ENCODE measurements at places on chromosomes 16 and 17.

DNA sequence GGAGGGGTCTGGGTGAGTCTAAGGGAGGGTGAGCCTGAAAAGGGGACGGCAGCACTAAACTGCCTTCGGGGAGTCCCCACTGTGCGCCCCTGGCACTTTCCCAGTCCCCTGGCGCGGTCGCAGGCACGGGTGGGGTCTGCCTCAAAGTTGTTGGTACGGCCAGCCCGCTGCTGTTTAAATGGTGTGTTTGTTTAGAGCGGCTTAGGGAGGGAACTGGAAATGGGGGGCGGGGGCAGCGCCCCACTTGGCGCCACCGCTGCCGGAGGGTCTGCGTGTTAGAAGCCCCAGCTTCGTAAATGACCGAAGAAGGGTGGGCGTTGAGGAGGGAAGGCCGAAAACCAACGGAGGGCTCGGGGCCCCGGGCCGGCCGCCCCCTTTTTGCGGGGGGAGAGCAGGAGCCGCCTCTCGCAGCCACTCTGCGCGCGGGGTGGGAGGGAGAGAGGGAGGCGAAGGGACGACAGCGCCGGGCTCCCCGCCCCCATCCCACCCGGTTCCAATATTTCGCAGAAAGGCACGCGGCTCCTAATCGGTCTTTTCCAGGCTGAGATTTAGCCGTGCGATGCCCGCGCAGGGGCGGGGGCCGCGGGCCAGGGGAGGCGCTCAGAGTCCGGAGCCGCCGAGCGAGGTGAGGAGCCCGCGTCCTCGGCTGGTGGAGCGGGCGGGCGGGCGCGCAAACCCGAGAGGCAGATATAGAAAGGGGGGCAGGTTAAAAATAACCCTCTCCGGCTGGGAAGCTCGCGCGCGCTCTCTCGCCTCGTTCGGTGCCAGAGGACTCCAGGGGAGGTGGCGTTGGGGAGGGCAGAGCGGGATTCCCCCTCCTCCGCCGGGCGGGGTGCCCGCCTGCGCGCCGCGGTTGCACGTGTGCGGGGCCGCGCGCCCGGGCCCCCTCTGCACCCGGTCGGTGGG is 54.9 kb downstream of the SREBF1 start:
- peak; percentile 82 for DNase-seq

DNA sequence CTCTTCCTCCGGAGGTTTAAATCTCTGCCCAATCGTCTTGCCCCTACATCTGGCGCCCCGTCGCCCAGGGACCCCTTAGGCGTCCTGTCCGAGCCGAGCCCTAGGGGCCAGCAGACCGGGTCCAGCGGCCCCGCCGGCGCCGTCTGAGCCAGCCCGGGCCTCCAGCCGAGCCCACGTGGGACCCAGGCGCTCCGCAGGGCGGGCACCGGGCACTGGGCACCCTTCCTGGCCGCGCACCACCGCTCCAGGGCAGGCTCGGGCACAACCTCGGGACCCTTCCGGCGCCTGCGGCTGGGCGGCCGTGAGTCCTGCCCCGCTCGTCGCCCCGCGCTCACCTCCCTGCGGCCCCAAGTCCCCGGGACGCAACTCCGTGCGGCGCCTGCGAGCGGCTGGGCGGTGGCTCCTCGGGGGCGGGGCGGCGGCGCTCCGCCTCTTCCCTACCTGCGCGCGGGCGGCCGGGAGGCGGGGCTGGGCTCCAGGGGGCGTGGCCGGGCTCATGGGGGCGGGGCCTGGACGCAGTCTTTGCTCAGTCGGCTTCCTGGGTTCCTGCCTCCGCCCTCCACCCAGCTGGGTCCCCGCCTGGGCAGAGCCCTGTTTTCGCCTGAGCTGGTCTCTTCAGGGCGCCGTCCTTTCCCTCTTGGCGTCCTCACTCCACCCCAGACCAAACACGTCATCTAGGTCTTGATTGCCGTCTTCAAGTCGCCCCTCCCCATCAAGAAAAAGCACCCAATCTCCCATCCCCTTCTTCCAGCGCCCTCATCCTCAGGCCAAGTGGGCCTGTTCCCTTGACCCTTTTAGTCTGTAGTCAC is at the start of gene RHBDF2:
TSS of gene RHBDF2 (minus strand) at position 406 of the 809 bp plus-strand sequence. CDS start 19,899 bp downstream, outside the sequence.
- DNase-seq = peak; percentile 81

GRCh38 chr17:43810226-43810715 is 22.7 kb downstream of the MPP3 start:
- DNase-seq = peak; percentile 21

DNA sequence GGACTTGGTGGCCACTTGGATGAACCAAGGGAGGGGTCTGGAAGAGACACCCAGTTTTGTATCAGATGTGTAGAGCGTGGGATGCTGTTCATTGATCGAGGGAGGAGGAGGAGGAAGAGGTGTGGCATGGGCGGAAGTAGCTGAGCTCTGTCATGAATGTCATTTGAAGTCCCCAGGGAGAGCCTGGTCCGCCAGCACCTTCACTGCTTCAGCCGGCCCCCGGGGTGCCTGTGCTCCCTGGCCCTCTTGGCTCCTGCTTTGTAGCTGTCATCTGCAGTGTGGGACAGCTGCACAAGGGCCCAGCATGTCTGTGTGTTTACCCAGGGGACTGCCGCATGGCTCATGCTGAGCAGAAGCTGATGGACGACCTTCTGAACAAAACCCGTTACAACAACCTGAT is 75.4 kb upstream of the RBL2 start:
- no peak for DNase-seq

- no peak for DNase-seq
These were observed 15.0 kb downstream of the CUEDC1 start for GRCh38 chr17:57940231-57940630.

DNA sequence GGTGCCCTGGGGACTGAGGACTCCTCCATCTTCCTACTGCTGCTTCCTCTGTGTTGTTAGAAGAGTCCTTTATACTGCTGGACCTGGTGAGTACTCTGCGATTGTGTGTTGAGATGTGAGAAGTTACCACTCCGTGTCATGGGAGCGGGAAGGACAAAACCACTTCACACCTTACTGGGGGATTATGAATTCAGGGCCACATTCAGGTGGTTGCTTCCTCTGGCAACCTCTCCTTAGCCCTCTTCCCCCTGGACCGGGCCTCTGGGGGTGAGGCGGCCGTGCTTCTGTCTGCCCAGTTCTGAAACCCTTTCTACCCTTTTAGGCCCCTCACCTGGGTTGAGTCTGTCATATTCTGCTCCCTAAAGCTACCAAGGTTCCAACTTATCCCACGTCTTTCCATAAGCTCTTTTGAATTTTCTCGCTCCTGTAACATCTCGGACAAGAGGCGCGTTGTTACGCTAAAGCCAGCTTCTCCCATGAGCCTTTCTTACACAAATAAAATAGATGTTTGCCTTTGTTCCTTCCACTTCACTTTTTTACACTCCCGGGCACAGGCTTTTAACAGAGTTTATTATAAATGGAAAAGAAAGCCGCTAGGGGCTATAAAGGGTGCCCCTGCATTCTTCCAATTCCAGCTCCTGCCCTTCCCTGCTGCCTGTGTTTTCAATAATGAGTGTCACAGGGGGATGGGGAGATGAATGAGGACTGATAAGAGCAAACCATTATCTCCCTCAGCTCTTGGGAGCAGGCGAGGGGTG is 20.7 kb upstream of the CDH13 start:
- DNase-seq = peak; percentile 2

DNA sequence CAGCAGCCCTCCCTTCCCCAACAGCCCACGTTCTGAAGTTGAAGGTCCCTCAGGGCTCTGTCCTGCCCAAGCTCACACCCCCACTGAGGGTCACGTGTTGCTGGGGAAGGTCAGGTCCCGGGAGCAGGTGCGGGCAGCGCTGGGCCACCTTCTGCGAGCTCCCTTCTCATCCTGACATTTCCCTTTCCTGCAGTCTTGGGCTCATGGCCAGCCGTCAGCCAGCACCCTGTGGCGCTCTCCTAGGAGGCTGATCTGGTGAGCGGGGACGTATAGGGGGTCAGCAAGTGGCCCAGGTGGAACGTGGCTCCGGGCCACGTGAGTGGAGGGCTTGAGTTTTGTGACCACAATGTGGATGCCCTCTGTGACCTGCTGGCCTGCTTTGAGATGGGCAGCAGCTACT is 73.4 kb downstream of the RAP1GAP2 start:
- no peak for DNase-seq

GRCh38 chr17:63542218-63542545 is 8.1 kb upstream of the DCAF7 start:
- no peak for DNase-seq

DNA sequence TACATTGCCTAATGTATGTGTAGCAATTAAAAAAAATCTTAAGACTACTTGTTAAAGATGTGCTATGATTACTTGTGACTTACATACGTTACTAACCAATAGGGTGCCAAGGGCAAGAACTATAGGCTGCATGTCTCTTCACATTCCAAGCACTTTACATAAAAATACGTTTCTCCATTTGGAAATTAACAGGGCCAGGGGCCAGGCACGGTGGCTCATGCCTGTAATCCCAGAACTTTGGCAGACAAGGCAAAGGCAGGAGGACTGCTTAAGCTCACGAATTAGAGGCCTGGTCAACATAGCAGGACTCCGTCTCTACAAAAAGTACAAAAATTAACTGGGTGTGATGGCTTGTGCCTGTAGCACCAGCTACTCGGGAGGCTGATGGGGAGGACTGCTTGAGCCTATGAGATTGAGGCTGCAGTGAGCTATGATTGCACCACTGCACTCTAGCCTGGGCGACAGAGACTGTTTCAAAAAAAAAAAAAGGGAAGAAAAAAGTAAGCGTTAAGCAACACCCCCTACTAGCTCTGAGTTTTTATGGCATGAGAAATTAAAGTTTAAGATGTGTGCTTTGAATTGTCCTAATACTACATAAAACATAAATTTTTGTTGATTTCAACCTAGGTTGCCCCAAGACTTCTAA is 12.3 kb downstream of the PSMD12 start:
- peak; percentile 2 for DNase-seq

DNA sequence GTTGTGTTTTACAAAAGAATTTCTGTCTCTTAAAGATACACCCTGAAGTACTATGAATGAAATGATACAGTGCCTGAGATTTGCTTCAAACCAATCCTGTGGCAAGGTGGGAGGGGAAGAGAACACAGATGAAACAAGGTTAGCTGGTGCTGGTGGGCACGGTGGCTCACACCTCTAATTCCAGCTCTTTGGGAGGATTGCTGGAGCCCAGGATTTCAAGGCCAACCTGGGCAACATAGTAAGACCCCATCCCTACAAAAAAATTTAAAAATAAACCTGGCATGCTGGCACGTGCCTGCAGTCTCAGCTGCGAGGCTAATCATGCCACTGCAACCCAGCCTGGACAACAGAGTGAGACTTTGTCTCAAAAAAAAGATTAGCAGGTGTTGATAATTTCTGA is 67.3 kb upstream of the FA2H start:
- DNase-seq = no peak

GRCh38 chr17:66444031-66444430 is 141.6 kb downstream of the PRKCA start:
- DNase-seq = no peak

GRCh38 chr17:917391-917811 is 62.2 kb downstream of the NXN start:
- no peak for DNase-seq

GRCh38 chr17:6126768-6127167 is 56.6 kb downstream of the WSCD1 start:
- DNase-seq = no peak

DNA sequence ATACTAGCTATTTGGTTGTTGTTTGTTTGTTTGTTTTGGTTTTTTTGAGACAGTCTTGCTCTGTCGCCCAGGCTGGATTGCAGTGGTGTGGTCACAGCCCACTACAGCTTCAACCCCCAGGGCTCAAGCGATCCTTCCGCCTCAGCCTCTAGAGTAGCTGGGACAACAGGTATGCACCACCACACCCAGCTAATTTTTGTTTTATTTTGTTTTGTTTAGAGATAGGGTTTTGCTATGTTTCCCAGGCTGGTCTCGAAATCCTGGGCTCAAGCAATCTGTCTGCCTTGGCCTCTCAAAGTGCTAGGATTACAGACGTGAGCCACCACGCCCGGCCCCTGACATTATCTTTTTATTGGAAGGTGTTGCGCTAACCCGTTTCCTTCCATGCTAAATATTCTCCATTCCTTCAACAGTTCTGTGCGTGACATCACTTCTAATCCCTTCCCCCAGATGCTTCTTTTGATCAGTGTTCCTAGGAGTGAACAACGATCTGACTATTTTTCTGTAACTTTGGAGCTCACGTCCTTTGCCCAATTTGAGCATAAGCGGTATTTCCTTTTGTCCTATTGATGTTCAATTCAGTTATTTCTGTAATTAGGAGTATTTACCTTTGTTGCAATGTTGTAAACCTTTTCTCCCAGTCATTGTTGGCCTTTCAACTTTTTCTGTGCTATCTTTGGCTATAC is 30.2 kb upstream of the EMP2 start:
- peak; percentile 64 for DNase-seq

GRCh38 chr17:74309902-74310301 is 16.1 kb upstream of the KIF19 start:
- no peak for DNase-seq

- DNase-seq = no peak
These were observed 6.9 kb downstream of the CREBBP start for GRCh38 chr16:3873482-3874173.

GRCh38 chr16:11253995-11254912 is 1.8 kb downstream of the SOCS1 start:
- DNase-seq = no peak

DNA sequence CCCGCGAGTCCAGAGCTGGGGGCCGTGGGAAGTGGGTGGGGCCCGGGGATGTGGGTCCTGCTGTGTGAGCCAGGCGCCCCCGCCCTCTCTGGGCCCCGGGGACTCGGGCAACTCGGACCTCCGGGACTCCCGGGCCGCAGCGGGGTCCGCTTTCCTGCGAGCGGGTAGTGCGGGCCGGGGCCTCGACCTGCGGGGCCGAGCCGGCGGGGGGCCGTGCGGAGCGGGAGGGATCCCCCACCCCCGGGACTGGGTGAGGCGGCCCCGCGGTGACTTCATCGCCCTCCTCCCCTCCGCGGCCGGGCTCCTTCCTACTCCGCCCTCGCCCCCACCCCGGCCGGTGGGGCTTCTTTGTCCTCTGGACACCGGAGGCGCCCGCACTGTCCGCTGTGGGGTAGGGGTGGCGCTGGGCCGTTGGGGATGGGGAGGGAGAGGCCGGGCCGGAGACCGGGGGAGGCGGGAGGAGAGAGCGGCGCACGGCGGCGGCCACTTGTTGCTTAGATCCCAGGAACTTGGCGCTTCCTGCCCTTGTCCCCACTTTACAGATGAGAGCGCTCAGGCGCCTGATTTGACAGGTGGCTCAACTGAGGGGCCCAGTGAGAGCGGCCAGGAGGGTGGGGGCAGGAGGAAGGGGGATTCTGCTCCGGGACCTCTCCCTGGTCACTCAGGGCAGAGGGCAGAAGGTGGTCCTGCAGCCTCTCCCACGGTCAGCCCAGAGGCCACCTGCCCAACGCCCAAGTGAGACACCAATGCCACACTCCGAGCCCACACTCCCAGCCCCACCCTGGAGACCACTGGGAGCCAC is 874 bp downstream of the CMTM3 start:
- peak; percentile 59 for DNase-seq

DNA sequence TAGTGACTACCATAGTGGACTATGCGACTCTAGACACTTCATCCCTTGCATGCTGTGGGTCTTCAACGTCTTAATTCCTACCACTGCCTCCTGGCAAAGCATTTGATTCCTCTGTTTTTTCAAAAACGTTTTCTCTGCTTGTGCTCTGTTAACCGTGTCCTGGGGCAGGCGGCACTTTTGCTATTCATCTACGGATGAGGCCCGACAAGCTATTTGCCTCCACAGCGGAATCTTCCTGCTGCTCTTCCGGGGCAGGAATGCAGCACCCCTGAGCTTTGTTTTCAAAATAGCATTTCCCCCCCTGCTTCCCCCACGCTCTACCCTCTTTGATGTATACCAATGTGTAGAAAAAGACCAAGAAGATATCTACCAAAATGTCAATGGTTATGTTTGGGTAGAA is 39.8 kb upstream of the METTL16 start:
- DNase-seq = no peak

- no peak for DNase-seq
These were observed 34.0 kb upstream of the ADAMTS18 start for GRCh38 chr16:77468831-77469230.

Data from umbilical cord (tissue), 2 donors.